MV-4-11 (cell line): ENCODE measurements at places on chromosomes 13 and 19.

- no peak for DNase-seq
Observed at GRCh38 chr13:101417043-101417406, 717 bp upstream of the NALCN start.

- DNase-seq = no peak
Observed at GRCh38 chr13:33053397-33054066, 37.3 kb downstream of the KL start.

GRCh38 chr13:63999614-64000305, 2584.1 kb upstream of the PCDH20 start:
- DNase-seq = no peak

DNA sequence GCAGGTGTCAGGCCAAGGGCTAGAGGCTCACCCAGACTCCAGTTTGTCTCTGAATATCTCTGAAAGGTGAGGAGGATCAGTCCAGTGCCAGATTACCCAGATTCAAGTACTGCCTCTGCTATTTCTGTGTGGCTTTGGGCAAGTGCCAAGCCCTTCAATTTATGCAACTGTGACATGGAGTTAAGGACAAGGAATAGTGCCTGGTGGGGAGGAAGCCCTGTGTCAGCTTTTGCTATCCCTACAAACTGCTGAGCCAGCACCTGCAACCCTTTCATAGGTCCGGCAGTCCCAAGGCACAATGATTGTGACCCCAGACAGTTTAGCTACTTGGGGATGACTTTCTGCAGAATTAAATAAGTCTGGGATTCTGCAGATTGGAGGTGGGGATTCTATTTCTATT, 123.0 kb downstream of the KL start:
- DNase-seq = no peak

DNA sequence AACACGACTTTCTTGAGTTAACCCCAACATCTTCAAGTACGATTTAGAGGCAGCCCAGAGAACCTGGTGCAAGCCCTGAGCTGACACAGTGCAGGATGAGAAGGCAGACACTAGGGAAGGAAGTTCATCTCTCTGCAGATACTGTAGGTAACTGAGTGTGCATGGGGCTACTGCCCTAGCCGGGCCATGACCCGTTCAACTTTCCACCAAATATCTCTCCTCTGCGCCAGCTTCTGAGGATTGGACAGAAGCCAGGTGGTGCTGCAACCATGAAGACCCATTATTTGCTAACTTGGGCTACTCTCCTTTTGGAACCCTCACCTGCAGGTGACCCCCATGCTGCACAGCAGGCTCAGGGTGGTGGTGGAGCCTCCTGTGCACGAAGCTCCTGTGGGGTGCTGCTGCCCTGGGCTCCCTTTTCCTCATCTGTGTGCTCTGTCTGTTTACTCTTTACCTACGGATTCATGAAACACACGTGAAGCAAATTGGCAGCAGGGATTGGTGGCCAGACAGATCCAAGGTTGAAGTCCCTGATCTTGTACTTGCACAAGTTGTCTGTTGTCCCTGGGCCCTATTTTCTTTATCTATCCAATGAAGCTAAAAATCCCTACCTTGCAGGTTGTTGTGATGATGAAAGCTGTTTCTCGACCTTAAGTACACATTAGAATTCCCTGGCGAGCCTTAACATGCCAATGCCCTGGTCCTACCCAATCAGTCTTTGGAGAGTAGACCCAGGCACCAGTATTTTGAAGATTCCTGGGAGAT, 227.8 kb downstream of the LACC1 start:
- DNase-seq = no peak

GRCh38 chr13:50203256-50203941, 188.2 kb downstream of the KCNRG start:
- no peak for DNase-seq

DNA sequence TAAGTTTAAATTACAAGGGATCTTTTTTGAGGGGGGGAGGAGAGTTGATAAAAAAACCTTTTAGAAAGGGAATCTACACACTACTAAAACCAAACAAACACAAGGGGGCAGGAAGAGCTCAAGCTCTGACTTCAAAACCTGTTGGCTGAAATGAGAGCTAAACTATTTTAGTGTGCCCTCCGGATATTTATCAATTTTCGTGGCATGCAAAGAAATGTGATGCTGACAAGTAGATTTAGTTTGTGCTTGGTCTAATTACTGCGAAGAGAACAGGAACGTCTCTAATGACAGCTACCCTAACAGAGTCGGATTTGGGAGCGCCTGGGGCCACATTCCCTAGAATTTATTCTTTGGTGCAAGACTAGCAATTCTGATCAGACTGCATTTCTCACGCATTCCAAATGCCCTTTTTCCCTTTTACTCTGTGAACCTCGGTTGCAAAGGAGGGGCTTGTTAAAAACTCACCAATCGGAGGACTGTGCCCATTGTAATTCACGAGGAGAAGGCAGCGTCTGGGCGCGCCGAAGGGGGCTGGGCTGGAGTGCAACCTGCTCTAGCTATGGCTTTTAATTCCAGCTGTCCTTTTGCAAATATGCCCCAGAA, 802 bp upstream of the FREM2 start:
- no peak for DNase-seq

- DNase-seq = no peak
Observed at GRCh38 chr13:109281903-109282635, 504.3 kb downstream of the IRS2 start.

DNA sequence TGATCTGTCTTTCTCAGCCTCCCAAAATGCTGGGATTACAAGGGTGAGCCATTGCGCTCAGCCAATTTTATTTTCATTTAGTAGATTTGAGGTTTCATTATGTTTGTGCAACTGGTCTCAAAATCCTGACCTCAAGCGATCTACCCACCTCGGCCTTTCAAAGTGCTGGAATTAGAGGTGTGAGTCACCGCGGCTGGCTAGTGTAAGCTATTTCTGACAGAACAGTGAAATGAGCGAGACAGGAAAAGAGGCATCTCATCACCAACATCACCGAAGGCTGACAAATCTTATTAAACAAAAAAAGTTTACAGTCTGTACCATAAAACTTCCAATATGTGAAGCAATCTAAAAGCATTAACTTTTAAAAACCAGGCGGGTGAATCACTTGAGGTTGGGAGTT, 12.2 kb upstream of the ZNF888 start:
- DNase-seq = peak; percentile 98

- DNase-seq = no peak
Observed at GRCh38 chr19:37718304-37718703, 1.3 kb downstream of the ZNF607 start.

DNA sequence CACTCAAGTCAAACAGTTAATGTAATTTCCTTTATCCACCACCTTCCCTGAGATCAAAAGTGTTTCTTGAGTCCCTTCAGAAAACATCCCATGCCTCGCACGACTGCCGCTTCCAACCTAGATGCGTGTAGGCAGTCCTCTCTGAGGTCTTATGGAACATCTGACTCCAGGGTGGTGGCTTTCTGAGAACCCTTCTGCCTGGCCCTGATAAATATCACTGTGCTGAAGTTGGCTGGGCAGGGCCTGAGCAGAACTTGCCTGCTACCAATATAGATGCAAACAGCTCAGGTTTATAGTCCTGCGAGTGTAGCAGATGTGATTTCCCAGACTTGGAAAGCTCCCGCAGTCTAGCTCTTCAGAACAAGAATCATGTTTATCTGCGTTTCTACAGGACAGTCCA, 61.1 kb upstream of the GPR12 start:
- DNase-seq = no peak

DNA sequence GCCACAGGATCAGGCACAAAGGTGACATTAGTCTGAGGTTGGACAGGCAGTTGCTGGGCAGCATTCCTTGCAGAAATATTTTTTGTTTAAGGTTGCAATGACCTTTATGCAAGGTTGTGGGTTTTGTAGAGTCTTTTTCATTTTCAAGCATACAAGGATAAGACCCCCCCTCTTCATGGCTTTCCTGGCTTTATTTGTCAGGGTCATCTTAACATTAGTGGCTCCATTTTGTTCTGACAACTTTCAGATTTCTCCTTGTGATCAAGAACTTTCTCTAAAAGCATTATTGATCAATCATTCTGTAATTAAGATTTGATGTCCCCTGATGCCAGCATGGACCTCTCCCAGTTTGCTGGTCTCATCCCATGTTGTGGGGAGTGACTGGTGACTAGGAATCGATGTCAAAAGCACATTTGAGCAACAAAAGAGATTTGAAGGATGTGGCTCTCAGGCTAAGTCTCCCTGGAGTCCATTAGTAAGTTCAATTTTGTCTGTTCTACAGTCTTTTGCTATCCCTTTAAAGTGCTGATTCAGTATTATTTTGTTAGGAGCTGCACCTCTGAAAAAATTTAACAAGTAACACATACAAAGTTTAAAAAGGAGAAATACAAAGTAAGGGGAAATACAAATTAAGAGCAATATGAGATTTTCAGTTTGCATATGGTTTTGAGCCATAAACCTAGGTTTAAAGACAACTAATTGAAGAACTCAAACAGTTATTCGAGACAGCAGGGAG, 5.3 kb downstream of the CARD8 start:
- no peak for DNase-seq

GRCh38 chr19:9580728-9581127, 3.6 kb downstream of the ZNF121 start:
- DNase-seq = no peak

- no peak for DNase-seq
Observed at GRCh38 chr13:37326334-37326733, 220.9 kb upstream of the CSNK1A1L start.

- no peak for DNase-seq
Observed at GRCh38 chr19:47729468-47729798, 15.9 kb upstream of the NOP53 start.

- no peak for DNase-seq
Observed at GRCh38 chr13:45765464-45765863, 63.3 kb downstream of the CBY2 start.

- DNase-seq = no peak
Observed at GRCh38 chr13:92676246-92676645, 550.4 kb upstream of the GPC6 start.

DNA sequence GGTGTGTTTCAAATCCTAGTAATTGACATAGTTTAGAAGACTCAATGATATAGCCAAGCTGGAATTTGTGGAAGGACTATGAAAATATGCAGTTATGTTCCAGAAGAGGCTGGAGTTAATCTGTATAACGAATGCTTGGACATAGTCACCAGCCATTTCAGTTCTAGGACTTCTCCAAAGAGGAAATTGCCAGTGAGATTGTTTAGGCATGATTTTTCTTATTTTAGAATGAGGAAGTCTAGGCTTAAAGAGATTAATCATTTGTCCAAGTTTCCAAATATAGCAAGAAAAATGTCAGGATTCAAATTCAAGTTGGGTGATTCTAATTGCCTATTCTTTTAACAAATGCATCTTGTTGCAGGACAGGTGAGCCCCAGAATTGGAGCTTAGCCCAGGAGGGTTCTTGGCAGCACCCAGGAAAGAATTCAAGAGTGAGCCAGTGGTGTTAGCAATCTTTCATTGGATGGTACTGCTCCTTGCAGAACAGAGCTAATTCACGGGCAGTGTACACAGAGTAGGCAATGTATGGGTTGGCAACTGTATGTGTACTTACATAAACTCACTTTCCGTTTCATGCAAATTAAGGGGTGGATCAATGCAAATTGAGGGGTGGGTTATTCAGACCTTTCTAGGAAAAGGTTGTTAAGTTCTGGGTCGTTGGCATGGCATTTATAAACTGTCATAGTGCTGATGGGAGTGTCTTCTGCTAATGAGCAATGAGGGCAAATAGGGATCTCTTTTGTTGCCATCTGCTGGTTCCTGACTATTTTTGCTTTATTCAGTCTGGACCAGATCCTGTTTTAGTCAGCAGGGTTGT, 763.1 kb upstream of the SLITRK1 start:
- peak; percentile 31 for DNase-seq

- DNase-seq = no peak
Observed at GRCh38 chr19:13830741-13831536, 35.7 kb downstream of the ZSWIM4 start.

- no peak for DNase-seq
Observed at GRCh38 chr13:113601166-113602070, 16.9 kb downstream of the TFDP1 start.

GRCh38 chr13:114283576-114283975, 2.2 kb downstream of the UPF3A start:
- DNase-seq = peak; percentile 39

DNA sequence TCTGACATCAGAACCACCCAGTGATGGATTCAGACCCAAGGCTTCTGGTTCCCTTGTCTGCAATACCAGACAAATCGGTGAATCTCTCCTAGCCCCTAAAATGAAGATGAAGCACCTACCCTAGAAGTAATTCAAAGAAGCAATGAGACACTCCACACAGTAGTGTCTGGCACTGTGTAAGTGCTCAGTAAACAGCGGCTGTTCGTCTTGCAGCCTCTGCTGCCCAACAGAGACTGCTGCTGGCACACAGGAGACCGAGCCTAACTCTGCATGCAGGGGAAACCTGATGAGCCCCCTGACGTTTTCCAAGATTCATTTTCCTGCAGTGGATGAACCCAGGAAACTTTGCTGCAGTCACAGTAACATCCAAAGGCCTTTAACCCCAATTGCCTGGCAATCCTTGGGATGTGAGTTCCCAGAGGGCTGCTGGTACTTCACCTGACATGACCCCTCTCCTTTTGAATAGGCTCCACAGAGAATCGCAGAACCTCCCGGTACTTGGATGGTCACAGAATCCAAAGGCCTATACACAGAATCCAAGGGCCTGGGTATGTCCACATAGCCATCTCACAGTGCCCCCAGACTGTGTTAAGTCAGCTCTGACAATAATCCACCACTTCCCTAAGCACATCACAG, 6.7 kb downstream of the MED26 start:
- DNase-seq = no peak
